ENCODE measurements at places on chromosomes 16 and 17.

DNA sequence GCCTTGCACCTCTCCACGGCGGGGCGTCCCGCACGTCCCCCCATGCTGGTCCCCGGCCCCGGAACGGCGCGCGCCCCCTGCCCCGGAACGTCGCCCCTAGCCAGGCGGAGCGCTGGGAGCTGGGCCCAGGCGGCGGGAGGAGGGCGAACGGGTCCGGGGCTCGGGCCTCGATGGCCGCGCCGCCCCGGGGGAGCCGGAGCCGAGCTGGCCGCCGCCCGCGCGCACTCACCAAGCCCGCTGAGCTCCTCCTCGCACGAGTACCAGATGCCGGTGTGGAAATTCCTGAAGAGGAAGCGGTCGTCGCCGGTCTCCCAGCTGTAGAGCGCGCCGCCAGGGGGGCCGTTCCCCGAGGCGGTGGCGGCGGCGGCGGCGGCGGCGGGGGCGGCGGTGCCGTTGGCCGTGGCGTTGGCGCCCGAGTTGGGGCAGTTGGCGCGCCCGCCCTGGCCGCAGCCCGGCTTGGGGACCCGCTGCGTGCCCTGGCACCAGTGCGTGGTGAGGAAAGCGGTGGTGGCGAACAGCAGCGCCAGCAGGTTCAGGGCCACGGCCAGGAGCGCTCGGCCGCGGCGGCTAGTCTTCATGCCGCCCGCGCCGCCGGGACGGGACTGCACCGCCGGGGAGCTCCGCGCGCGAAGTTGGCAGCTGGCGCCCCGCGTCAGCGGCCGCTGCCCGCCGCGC is 530 bp downstream of the GSG1L start:
- DNase-seq: no peak

GRCh38 chr16:3842994-3843393 is 37.5 kb downstream of the CREBBP start:
- peak; percentile 85 for DNase-seq

DNA sequence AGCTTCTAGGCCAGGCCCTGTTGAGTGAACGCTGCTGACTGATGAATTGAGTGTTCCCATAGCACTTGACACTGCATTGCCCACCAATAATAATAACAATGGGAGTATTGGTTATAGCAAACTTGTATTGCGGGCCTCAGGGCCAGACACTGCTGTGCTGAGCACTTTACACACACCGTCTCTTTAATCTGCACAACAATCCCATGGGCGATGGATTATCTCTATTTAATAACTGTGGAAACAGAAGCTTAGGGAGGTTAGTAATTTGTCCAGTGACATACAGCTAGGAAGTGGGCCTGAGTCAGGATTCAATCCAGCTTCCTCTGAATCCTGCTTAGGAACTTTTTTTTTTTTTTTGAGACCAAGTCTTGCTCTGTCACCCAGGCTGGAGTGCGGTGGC is 11.2 kb downstream of the ARHGAP23 start:
- no peak for DNase-seq

GRCh38 chr17:795276-795675 is 13.1 kb downstream of the MRM3 start:
- DNase-seq: no peak

GRCh38 chr16:10180771-10181163 is 1.5 kb downstream of the GRIN2A start:
- no peak for DNase-seq

GRCh38 chr17:79955167-79955549 is 80.5 kb downstream of the TBC1D16 start:
- DNase-seq: no peak

GRCh38 chr17:44926821-44927525 is 11.7 kb upstream of the GFAP start:
- DNase-seq: no peak

GRCh38 chr17:32445074-32445415 is 735 bp downstream of the PSMD11 start:
- DNase-seq: peak; percentile 64

- DNase-seq: peak; percentile 73
These were observed 9.6 kb downstream of the EMC6 start for GRCh38 chr17:3678095-3678820.

DNA sequence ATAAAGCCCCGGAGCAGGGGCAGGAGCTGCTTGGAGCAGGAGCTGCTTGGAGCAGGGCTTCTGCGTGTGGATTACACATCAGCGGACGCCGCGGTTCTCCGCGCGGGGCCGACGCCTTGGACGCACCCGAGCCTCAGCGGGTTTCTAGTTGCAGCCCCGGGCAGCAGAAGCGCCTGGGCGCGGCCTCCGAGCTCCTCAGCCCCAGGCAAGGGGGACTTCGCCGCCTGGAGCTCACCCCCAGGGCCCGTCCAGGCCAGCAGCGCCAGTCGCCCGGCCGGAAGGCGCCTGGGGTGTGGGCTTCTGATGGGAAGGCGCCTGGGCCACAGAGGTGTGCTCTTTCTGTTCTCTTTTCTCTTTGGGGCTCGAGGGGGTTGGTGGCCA is 6.3 kb downstream of the FOXF1 start:
- DNase-seq: no peak

DNA sequence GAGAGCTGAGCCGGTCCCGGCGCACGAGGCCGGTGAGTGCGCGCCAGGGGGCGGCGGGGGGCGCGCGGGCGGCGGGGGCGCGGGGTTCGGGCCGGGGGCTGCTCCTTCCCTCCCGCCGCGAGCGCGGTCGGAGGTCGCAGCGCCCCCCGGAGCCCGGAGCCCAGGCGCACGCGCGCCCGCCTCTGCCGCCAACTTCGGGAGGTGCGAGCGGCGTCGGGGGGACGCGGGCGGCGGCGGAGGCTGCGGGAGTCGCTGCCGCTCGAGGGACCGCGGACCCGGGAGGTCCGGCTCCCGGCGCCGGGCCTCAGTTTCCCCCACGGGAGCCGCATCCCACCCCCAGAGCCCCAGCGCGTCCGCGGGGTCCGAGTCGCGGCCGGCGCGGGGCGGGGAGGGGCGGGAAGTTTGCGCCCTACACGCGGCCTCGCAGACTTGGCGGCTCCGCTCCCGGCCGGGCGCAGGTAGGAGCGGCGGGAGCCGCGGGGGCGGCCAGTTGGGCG is at the start of gene PRR35:
Gene PRR35, plus strand, starts transcription at position 191 of the 497 bp plus-strand sequence. CDS start 2,901 bp downstream, outside the sequence.
- DNase-seq: no peak

- no peak for DNase-seq
These were observed 44.6 kb downstream of the CMTM4 start for GRCh38 chr16:66651965-66652364.

- DNase-seq: peak; percentile 54
These were observed 10.9 kb upstream of the ITGA2B start for GRCh38 chr17:44400226-44400847.

GRCh38 chr16:2930236-2930635 is 18.5 kb downstream of the FLYWCH1 start:
- DNase-seq: no peak

DNA sequence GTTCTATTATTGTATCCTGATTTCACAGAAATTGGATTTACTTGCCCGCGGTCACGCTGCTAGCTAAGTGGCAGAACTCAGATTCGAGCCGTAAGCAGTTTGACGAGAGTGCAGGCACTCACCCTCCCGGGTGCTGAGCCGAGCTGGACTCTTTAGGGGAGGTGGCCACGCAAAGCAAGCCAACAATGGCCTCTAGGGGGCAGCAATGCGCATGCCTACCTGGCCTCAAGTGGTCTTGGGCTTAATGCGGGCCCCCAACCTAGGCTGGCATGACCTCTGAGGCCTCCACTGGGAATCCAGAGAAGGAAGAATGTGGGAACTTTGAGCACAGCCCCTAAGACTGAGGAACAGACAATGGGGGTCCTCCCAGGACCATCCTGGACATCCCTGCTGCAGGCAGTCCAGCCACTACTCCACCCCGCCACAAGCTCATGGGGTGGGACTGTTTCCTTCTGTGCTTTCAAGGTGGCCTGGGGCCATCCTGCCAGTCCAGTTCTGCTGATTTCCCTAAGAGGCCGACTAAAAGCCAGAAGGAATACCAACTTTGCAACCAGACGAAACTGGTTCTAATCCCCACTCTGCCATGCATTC is 276.5 kb downstream of the XYLT1 start:
- DNase-seq: peak; percentile 51

- DNase-seq: no peak
These were observed 879 bp upstream of the ACSF2 start for GRCh38 chr17:50424996-50425681.

- no peak for DNase-seq
These were observed 446.9 kb downstream of the UTP18 start for GRCh38 chr17:51707216-51707615.

- no peak for DNase-seq
These were observed 18.8 kb downstream of the UTP18 start for GRCh38 chr17:51279183-51279582.

DNA sequence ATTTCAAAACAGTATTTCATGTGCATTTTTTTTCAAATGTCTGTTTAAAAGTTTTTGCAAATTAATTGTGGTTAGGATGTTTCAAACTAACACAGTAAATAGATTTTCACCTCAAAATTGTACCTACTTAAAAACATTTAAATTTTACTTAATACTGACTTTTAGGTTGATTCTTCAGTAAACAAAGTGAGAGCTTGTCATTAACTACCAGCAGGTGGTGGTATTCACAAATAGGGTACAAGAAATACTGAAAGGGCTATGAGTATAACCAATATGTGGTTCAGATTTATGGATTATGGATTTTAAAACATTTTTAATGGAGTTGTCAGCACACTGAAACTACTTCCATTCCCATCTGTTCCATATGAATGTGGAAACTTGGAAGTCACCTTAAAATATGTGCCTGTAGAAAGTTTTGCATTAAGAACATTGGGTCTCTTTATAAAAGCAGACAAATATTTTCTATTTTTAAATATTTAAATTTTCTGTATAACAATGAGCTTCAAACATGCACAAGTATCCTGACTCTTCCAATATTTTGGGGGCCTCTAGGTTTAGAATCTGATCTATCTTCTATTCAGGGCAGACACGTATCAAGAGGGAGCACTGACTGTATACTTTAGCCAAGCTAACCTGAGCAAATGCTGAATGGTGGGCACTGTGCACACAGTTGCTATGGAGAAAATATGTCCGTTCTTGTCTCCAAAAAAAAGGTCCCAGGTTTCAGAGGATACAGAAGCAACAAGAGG is 155.6 kb downstream of the SNX11 start:
- no peak for DNase-seq

- DNase-seq: no peak
These were observed 28.7 kb downstream of the CHD9NB start for GRCh38 chr16:53024045-53024444.

DNA sequence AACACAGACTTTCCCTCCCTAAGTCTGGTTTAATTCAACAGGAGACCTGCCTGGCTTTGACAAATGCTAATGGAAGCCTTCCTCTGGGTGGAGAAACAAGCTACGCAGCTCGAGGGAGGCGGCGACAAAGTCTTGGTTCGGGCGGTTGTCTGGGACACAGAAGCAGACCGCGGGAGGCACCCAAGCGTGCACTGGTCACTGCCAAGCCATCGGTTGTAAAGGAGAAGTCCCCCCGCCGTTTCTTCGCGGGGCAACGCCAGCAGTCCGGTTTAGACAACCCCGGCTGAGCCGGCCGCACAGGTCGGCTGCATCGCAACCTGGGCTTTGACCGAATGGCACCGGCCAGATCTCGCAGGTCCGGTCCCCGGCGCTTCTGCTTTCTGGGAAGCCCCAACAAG is 586 bp downstream of the GLYR1 start:
- peak; percentile 51 for DNase-seq

All from fibroblast of the aortic adventitia (primary cell).